ENCODE measurements at places on chromosomes 3 and 15.

GRCh38 chr3:82494977-82495489, 733.6 kb upstream of the GBE1 start:
- DNase-seq: no peak

- DNase-seq: no peak
Observed at GRCh38 chr3:183211352-183211751, 41.7 kb upstream of the B3GNT5 start.

DNA sequence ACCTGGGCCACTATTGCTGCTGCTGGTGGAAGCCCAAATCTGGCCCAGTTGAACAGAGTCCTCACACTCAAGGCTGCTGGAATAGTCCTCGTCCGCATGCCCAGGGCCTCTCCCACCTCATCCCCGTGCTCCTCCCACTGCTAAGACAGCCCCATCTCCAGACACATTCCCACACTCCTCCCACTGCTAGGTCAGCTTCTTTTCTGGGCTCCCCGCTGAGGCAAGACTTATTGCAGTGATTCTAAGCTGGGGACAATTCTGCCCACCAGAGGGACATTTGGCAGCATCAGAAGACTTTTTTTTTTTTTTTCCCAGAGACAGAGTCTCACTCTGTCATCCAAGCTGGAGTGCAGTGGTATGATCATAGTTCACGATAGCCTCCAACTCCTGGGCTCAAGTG, 35.1 kb downstream of the POC1A start:
- no peak for DNase-seq

GRCh38 chr15:66838671-66839239, 136.7 kb downstream of the SMAD6 start:
- no peak for DNase-seq

DNA sequence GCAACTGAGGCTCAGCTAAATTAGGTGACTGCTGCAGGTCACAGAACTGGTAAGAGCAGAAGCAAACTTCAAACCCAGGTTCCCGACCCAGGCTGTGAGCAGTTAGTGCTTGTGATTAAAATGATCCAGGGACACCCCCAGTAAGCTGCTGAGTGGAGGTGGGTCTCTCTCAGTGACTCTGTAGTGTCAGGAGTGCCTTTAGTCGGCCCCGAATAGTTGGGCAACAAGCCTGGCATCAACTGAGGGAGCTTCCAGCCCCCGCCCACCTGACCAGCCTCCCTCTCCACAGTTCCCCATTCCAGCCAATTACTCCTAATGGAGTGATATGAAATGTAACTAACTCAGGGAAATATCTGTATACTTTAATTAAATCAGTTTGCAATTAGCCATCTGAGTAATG, 168.0 kb upstream of the SMAD3 start:
- DNase-seq: no peak

DNA sequence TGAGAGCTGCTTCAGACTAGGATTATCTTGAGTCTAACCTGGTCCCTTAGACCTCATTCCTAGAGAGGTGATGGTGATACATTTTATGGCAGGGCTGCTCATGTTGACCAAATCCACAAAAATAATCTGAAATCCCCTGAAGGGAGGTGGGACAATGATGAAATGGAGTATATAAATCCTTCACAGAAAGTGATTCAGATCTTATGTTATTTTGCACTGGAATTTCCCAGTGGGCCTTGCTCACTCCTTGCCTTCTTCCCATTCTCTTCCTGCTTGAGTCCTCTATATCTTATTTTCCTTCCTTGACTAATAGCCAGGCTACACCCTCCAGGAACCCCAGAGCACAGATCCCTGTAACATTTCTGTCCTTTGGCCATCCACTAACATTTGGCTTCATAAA, 10.4 kb upstream of the TMEM202 start:
- no peak for DNase-seq

- no peak for DNase-seq
Observed at GRCh38 chr3:129001806-129002572, 885 bp downstream of the EFCC1 start.

GRCh38 chr3:61560517-61561373, 626 bp upstream of the PTPRG start:
- no peak for DNase-seq

DNA sequence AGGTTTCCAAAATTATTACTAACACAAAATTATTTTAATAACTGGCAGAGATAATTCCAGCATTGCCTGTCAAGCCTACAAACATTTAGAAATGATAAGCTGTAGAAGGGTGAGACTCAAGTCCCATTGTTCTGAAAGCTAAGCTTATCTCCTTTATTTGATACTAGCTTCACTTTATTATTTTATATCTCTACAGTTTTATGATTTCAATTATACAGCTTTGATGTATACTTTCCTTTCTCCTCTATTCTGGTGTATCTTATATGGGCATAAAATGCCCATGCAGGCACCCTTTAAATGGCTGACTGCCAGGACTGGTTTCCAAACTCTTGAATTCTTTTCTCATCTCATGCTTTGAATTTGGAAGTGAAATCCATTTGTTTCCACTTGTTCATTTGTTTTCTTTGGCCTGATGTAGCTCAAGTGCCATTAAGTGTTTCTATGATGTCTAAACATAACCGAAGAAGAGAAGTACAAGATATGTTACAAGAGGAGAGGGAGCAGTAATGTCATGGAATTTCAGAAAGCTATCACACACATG, 372.1 kb upstream of the ARHGEF26 start:
- no peak for DNase-seq

DNA sequence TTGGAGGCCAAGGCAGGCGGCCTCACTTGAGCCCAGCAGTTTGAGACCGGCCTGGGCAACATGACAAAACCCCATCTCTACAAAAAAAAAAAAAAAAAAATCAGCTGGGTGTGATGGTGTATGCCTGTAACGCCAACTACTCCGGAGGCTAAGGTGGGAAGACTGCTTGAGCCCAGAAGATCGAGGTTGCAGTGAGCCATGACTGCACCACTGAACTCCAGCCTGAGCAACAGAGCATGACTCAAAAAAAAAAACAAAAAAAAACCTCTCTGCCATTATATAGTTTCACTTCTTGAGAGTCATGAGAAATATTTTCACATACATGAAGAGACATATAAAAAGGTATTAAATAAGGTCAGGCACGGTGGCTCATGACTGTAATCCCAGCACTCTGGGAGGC, 45.9 kb upstream of the CP start:
- no peak for DNase-seq
